Fibroblast of skin of back (primary cell): ENCODE measurements at places on chromosomes 2 and 18.

GRCh38 chr2:3309496-3310355 lies 67.9 kb downstream of the EIPR1 start:
- DNase-seq = no peak

GRCh38 chr18:76456018-76456750 lies 38.9 kb downstream of the ZNF516 start:
- no peak for DNase-seq

- DNase-seq = no peak
Measured at GRCh38 chr18:39945076-39945475, 2010.0 kb upstream of the PIK3C3 start.

- peak; percentile 89 for DNase-seq
Measured at GRCh38 chr2:23602116-23602515, 217.1 kb downstream of the KLHL29 start.

- DNase-seq = no peak
Measured at GRCh38 chr2:219001100-219001576, 7.9 kb upstream of the CRYBA2 start.
